Kidney epithelial cell (primary cell): ENCODE measurements at places on chromosomes 6 and 20. TPM values are rescaled to one million over a fixed set of nuclear protein-coding genes. Genes with fewer than 3 reads are reported as not detected.

Gene ZNF311
- 2.6 and 2.7 TPM in 2 replicates for total RNA-seq

Gene ENPP4
- total RNA-seq = 9.8 and 10.4 TPM in 2 replicates

Gene ABHD16B
- not detected in 2 replicates for total RNA-seq

Gene ENPP1
- total RNA-seq = 1.2 and 1.3 TPM in 2 replicates

Gene SPAG4
- 2.6 and 7.9 TPM in 2 replicates for total RNA-seq

Gene SEL1L2
- not detected in 2 replicates for total RNA-seq

Gene CNR1
- total RNA-seq = 0.92 and 1.2 TPM in 2 replicates

Gene ECT2L
- total RNA-seq = not detected in 2 replicates

Gene TPD52L2
- total RNA-seq = 166 and 177 TPM in 2 replicates

Gene AURKA
- total RNA-seq = 8.0 and 8.5 TPM in 2 replicates

Gene HAO1
- not detected in 2 replicates for total RNA-seq

Gene MAK
- total RNA-seq = 0.14 and 0.17 TPM in 2 replicates

Gene TOX2
- 5.9 and 7.3 TPM in 2 replicates for total RNA-seq

Gene MDFI
- 84.6 and 99.6 TPM in 2 replicates for total RNA-seq

Gene HLA-DQA1
- total RNA-seq = 0.21 TPM in 2 replicates

Gene ABCF1
- 46.3 and 57.7 TPM in 2 replicates for total RNA-seq

Gene ESR1
- not detected in 2 replicates for total RNA-seq

Gene SLA2
- total RNA-seq = 0.08 TPM in 1 of 2 replicates, not detected in the other

Gene NUP153
- 32.6 and 36.2 TPM in 2 replicates for total RNA-seq

Gene CRISP2
- total RNA-seq = not detected in 2 replicates

Gene PLN
- not detected in 2 replicates for total RNA-seq
